MG63 (cell line): ENCODE measurements at places on chromosomes 4 and X. TPM values are rescaled to one million over a fixed set of nuclear protein-coding genes. Genes with fewer than 3 reads are reported as not detected.

DNA sequence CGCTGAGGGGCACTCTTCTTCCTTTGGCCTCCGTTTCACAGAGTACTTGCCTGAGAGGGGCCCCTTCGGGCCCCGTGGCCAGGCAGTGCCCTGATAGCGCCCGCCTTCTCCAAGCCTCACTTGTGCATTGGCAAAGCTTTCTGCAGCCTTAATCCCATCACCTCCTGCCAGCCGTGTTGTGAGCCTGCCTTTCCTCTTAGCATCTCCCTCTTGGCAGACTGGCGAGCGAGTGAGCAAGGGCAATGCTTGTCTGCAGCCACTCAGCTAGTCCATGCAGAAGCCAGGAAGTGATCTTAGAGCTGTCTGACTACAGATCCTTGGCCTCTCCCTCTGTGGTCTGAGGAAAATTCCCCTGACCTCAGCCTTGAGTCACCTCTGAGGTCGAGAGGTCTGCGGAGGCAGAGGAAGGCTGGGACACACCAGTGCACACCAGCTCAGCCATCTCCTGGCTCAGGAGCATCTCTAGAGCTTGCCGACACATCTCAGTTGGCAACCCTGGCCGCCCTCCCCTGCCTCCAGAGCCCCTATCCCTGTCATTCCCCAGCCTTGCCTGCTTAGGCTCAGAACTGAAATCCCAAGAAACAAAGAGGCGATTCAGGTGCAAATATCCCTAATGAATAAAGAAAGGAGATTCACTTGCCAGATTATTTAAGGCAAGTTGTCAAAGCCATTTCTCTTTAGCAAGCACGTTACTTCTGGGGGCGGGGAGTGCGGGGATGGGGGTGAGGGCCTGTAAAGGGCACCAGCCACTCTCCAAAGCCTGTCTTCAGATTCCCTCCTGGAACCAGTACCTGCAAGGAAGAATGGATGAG, 143.5 kb upstream of the MAMLD1 start:
- peak; percentile 95 for DNase-seq

GRCh38 chr4:174716986-174717770, 111.9 kb downstream of the GLRA3 start:
- DNase-seq = no peak

DNA sequence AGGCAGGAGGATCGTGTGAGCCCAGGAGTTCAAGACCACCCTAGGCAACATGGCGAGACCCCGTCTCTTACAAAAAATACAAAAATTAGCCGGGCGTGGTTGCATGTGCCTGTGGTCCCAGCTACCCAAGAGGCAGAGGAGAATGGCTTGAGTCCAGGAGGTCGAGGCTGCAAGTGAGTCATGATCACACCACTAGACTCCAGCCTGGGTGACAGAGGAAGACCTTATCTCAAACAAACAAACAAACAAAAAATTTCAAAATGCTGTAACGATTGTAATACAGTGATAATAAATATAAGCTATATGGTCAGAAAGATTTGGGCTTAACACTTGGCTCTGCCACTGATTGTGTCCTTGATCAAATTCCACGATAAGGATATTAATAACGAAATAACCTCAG, 24.2 kb downstream of the SLC25A4 start:
- peak; percentile 26 for DNase-seq

- no peak for DNase-seq
These were observed 12.7 kb upstream of the GCNA start for GRCh38 chrX:71565474-71566041.

GRCh38 chrX:39174241-39174771, 373.0 kb downstream of the MID1IP1 start:
- no peak for DNase-seq

DNA sequence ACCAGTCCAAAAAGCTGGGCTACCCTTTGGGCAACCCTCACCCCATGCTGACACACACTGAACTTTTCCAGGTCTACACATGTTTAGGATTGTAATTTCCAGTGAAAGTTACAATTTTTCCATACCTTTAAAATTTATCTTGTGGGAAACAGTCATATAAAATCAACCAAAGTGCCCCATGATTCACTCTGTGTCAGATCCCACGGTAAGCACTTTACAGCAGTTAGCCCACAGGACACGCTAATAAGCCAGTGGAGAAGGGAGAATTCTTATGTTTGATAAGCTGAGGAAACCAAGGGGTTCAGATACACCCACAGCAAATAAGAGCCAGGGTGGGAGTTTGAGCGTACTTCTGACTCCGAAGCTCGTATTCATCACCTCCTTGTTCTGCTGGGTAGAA, 72.4 kb upstream of the TBL1X start:
- DNase-seq = no peak

The FGG gene
- not detected in 2 replicates for total RNA-seq
